HAP-1 (cell line): ENCODE measurements at places on chromosomes 7 and 10.

DNA sequence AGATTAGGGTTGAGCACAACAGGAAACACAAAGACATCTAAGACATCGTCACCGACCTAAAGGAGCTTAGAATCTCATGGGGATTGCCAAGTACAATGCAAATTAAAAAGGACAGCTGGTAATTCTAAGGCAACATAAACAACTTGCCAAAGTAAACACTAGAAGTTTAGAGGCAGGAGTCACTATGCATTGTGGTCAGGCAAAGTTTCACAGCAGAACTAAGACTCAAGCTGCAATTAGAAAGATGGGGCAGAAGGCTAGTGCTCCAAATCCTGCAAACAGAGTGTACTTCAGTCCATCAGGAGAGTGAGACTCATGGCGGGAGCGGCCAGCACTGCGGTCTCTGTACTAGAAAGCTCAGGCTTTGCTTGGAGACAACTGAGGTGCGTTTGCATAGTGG, 52.7 kb downstream of the HIPK2 start:
- DNase-seq = no peak

- DNase-seq = no peak
Observed at GRCh38 chr10:78042752-78043104, 9.1 kb downstream of the RPS24 start.

- DNase-seq = no peak
Observed at GRCh38 chr10:22825841-22826240, 102.0 kb upstream of the ARMC3 start.

- no peak for DNase-seq
Observed at GRCh38 chr10:132452216-132452650, 55.2 kb downstream of the PWWP2B start.

GRCh38 chr7:84811362-84811761, 375.5 kb downstream of the SEMA3D start:
- no peak for DNase-seq
